ENCODE measurements at places on chromosomes 11 and 22.

DNA sequence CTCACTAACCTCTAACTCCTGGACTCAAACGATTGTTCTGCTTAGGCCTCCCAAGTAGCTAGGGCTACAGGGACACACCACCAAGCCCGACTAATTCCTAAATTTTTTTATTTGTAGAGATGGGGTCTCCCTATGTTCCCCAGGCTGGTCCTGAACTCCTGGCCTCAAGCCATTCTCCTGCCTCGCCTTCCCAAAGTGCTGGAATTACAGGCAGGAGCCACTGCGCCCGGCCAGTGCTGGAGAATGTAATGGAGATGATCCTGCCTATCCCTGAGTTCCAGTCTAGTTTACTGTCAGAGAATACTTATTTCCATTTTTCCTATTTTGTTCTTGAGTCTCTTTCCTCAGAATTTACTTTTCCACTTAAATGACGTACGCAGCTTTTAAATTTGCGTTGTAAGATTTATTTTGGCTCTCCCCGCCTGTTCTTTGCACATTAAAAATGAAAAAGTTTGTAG, at the start of gene CHEK1:
Gene CHEK1, plus strand, starts transcription at position 408 of the 458 bp plus-strand sequence. CDS start 1,606 bp downstream, outside the sequence.
- DNase-seq, result no peak

DNA sequence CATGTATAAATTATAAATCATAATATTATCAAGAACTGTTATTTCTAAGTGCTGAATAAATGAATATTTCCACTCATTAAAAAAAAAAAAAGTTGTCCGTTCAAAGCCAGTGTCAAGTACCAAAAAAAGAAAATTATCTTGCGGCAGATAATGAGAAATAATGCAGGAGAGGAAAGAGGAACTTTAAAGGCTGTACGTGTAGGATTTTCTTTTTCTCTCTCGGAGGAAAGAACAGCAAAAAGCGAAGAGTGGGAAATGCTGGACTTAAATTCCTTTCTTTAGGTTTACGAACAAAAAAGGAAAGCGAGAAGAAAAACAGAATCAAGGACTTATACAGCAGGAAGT, 999 bp upstream of the CCDC83 start:
- no peak for DNase-seq

GRCh38 chr11:127080735-127081134, 80.2 kb upstream of the KIRREL3 start:
- no peak for DNase-seq

GRCh38 chr11:36711104-36711825, 113.2 kb upstream of the RAG2 start:
- no peak for DNase-seq

DNA sequence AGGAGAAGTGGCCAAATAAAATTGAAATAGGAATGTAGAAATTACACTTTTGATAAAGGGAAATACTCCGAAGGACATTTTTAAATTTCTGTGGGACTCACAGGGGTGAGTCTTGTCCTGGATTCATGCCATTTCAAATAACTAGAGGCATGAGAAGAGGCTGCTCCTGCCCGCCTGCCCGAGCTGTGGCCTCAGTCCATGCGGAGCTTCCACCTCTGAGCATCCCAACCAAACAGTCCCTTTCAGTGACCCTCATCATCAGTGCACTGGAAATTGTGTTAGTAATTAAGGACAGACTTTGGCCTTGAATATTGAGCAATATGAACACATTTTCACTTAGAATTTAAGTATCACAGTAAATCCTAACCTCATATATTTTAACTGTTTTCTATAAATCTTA, 25.6 kb downstream of the GRIA4 start:
- no peak for DNase-seq

DNA sequence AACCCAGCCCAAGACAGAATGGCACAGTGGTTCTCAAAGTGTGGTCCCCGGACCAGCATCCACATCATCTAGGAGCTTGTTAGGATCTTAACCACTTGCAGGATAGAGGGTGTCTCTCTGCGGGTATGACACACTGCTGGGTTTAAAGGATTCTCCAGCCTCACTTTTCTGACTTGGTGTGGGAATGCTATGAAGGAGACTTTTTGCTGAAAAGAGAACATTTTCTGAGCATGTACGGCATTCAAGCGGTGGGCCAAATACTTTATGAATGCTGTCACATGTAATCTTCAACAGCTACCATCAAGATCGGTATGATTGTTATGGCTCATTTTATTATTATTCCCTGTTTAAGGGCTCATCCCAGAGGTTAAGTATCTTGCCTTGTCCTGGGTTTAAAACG, 1.8 kb upstream of the CD82 start:
- no peak for DNase-seq

- no peak for DNase-seq
Measured at GRCh38 chr22:26835929-26836528, 178.6 kb downstream of the MIAT start.

DNA sequence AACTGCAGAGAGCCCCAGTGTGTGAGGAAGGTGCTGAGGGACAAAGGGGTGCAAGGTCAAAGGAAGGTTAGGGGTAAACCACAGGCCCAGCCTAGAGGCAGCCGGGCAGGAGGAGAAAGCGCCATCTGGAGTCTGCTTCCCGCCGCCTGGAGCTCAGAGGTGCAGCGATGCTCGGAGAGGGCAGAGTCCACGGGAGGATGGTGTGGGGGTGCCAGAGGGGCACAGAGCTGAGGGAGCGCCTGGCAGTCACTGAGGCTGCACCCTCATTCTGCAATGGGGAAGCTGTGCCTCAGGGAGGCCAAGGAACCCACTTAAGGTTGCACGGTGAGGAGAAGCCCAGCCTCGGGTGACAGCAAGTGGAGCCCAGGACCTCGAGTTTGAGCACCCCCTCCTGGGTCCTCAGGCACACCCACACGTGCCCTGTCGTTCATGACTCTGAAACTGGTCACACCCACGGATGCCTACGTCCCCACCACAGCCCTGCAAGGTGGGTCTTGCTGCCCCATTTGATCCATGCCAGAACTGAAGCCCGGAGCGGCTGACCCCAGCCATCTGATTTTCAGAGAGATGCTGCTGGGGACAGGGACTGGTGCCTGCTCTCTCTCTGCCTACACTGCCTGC, 1.6 kb downstream of the IL2RB start:
- no peak for DNase-seq

DNA sequence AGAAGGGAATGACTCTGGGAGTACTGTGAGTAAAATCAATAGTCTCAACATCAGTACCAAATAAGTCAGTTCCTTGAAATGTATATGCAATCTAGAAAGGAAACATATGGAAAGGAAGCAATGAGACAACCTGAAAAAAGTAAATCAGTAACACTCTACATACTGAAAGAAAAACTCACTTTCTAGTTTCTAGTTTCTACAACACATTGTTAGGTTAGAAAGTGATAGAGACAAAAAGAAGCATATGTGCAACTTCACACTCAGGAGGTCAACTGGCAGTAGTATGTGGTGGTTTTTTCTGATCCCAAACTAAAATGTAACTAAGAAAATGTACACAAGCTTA, 156.5 kb upstream of the SOX6 start:
- no peak for DNase-seq

GRCh38 chr11:134474942-134475341, 62.9 kb upstream of the B3GAT1 start:
- DNase-seq, result no peak

GRCh38 chr11:44955015-44955738, 4.5 kb upstream of the TP53I11 start:
- no peak for DNase-seq

DNA sequence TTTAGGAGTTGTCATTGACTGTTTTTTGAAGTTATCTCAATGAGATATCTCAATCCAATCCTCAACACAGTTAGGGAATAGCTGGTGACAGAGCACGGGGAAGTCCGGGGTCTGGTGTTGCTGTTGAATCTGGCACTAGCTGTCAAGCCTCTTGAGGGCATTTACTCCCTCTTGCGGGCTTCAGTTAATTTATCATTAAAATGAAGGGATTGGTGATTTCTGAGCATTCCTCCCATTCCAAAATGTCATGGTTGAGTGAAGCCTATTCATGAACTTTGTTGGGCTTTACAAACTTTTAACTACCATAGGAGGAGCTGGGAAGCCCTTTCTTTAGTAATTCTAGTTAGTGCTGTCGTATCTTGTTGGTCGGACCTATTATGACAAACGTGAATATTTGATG, 40.2 kb downstream of the UVRAG start:
- DNase-seq, result no peak

GRCh38 chr11:59416613-59417012, 9.6 kb downstream of the OR5A2 start:
- DNase-seq, result no peak

GRCh38 chr22:38347944-38348750, 30.9 kb upstream of the CSNK1E start:
- DNase-seq, result no peak

- DNase-seq, result no peak
Measured at GRCh38 chr11:117929142-117929915, at the start of gene TMPRSS13. Gene TMPRSS13, minus strand, starts transcription at chr11:117929402. Its CDS starts 95 bp downstream, at chr11:117929307.

- DNase-seq, result no peak
Measured at GRCh38 chr11:69321877-69322361, 28.0 kb downstream of the MYEOV start.

- no peak for DNase-seq
Measured at GRCh38 chr22:25363474-25363873, 144.0 kb downstream of the CRYBB2 start.

DNA sequence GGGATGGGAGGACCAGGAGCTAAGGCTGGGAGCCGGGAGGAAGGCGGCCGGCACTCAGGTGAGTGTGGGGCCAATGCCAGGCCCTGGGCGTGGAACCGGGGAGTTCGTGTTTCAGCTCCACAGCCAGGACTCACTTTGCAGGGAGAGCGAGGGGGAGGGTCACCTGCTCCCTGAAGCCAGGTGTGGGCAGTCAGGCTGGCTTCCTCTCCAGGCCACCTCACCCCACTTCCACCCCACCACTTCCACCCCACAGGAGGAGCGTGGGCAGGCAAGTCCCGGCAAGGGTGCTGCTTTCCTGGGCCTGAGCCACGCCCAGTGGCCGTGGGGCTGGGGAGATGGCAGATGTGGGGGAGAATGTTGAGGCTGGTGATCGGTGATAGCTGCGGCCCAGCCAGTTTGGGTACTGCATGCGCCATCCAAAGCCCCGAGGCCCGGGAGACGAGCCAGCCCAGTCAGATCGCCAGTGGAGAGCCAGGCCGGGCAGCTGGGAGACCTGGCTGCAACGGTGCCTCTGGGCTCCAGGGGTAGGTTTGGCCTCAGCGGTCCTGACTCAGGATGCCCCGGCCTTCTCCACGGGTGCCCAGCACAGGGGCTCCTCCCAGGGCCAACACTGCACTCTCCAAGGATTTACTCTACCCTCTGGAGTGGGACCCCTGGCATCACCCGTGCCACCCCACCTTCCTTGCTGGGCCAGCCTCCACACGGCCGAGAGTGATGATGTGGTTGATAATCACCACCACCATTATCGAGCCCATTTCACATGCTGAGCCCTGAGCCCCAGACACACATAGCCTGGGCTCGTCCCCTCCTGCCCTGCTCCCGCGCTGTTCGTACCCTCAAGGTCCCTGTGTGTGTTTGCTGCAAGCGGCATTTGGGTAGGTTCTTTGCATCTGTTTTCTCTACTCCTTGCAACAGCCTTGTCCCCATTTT, 93.8 kb downstream of the WNT7B start:
- DNase-seq, result no peak

DNA sequence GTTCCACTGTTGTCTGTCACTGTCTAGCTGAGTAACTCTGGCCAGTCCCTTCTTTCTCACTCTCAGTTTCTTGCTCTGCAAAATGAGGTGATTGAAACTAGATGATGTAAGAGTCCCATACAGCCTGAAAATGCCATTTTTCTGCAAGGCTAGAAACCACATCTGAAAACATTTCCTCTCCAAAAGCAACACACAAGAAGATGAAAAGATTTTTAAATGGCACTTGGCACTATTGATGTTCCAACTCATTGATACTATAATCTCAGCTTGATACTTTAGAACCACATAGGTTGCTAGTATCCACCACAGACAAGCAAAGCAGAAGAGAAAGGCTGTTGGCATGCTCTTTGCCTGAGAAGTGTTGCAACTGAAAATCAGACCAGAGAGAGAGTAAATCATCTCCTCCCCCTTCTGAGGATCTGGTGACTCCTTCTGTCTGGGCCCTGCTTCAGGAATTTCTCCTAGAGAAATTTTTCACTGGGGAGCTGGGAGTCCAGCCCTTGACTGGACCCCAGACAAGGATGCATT, 1217.9 kb downstream of the LRRC4C start:
- peak; percentile 59 for DNase-seq

DNA sequence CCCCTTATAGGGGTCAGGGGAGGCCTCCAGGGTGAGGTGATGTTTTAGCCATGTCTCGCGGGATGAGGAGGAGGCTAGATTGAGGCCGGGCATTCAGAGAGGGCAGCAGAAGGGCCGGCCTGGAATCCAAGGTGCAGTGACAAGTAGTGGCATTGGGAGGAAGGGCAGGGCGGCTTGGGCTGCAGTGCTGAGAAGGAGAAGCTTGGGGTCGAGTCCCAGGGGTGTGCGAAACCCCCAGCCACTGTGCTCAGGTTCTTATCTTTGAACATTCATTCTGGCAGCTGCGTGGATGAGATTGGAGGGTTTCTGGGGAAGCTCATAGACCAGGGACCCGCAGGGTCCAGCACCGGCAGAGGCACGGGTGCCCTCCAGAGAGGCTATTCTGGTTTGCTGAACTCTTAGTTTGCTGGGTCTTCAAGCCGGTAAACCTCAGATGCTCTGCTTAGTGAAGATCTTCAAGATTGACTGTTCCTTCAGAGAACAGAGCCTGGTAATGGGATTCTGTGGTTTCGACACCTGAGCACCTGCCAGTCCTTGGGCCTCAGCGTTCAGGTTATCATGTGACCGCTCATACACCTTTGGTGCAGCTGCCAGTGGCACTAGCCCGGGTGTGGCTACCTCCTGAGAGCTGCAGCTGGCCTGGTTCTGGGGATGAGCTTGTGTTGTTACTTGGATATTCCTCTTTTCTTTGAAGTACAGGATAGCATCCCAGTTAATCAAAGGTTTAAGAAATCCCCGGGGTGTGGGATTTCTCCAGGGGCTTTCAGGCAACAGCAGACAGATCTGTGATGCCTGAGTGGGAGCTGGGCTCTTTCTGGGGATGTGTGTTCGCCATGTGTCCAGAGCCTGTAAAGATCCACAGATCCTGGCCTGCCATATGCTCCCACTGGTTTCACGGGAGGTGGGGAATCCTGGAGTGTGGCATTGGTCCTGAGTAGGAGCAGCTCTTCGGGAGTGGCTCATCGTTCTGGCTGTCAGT, 152.8 kb downstream of the TBC1D22A start:
- no peak for DNase-seq

- no peak for DNase-seq
Measured at GRCh38 chr22:30116362-30117117, 36.3 kb downstream of the HORMAD2 start.

DNA sequence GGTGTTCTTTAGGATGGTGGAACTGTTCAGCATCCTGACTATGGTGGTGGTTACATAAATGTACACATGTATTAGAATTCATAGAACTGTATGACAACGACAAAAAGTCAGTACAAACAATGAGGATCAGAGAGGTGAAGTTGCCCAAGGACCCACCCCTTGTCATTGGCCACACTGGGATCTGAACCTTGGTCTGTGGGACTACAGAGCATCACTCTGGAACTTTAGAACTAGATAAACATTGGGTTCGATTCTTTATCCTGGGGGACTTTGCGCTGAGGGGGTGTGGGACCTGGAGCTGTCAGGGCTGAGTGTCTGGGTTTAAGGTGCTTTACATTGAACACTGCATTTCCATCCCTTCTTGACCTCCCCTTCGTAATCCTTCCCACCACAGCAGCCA, 12.8 kb upstream of the EXT2 start:
- no peak for DNase-seq

- DNase-seq, result no peak
Measured at GRCh38 chr11:113329725-113330124, 15.3 kb downstream of the TTC12 start.

- no peak for DNase-seq
Measured at GRCh38 chr11:25317216-25317615, 820.4 kb downstream of the LUZP2 start.

- DNase-seq, result no peak
Measured at GRCh38 chr22:41481925-41482318, 13.0 kb downstream of the ACO2 start.

GRCh38 chr11:32658639-32659406, 75.2 kb downstream of the EIF3M start:
- DNase-seq, result no peak

Data from hindlimb muscle (tissue), 1 donor.